ENCODE measurements at places on chromosomes 2 and 18.
A peak's percentile ranks its signal among the peaks of the same experiment; 100 is the strongest.

GRCh38 chr2:8870441-8870840 is 33.0 kb upstream of the KIDINS220 start:
- DNase-seq = no peak

DNA sequence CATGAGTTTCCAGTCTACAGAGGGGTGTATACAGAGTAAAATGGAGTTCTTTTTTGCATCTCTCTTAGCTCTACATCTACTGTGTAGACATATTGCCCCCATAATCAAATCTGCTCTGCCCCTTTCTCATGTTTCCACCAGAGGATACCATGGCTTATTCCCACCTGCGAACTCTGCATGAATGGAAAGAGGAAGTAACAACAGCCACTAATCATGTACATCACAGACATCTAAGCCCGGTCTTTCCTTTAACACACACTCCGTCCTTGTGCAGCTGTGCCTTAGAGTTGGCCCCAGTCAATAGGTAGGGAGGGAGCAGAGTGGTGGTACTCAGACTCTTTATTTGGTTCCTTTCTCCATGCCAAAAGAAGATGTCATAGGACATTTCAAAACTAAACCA is 147.3 kb upstream of the NRP2 start:
- no peak for DNase-seq

- DNase-seq = no peak
These were observed 44.0 kb downstream of the ARHGEF33 start for GRCh38 chr2:38933653-38934052.

- DNase-seq = no peak
These were observed 122.5 kb downstream of the FOXI3 start for GRCh38 chr2:88329815-88330603.

GRCh38 chr18:69638056-69638455 is 237.4 kb downstream of the DOK6 start:
- DNase-seq = no peak

DNA sequence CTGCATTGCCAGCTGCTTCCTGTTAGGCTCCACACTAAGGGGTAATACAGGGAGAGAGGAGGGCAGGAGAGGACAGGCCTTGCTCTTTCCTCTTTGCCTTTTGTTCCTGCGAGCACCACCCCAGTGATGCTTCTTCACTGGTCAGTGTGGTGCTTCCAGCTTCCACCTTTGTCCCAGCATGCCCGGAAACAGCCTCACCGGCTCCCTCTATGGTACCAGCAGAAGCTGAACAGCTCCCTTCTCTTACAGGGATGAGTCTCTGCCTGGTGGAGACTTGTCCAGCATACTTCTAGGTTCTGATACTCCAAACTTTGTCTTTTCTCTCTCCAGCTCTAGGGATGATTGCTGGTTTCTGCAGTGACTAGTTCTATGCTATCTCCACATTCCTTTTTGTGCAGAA is 413.3 kb downstream of the TSN start:
- DNase-seq = peak; percentile 29

DNA sequence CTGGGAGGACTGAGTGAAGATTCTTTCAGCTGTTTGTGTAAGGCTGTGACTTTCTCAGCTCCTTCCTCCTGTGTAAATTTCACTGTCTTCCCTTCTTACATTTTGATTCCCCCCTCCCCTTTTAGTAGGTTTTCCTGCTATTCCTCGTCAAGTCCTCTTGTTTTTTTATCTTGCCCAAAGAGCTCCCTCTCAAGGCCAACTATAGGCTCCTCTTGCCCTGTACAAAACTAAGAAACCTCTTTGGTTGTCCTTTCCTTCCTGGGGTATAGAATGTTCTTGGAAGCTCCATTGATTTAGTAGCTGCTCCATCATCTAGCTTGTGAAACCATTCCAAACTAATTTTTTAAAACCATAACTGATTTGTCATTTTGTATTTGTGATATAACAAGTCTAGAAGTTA is 7.3 kb downstream of the CCDC121 start:
- no peak for DNase-seq

GRCh38 chr2:241798081-241798630 is 10.8 kb upstream of the NEU4 start:
- DNase-seq = no peak

DNA sequence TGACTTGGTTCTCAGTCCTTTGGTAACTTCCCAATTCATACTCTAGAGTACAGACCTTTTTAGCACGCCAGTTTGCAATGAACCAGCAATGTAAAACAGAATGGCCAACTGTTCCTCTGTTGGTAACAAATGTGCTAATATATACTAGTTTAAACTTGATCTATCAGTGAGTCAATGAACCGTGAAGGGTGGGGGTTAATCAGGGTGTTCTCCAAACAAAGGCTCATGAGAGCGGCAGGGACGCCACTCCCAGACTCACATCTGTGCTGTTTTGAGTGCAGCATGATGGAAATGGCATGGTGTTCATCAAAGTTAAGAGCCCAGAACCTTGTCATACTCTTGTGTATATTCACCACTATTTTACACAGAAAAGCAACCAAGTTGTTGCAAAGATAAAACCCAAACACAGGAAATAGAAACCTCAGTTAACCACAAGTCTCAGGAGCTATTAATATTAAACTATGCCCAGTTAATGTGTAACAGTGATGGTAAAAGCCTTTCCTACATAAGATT is 70.3 kb downstream of the CERKL start:
- peak; percentile 94 for DNase-seq

- no peak for DNase-seq
These were observed 22.1 kb upstream of the TCF7L1 start for GRCh38 chr2:85110991-85111560.

DNA sequence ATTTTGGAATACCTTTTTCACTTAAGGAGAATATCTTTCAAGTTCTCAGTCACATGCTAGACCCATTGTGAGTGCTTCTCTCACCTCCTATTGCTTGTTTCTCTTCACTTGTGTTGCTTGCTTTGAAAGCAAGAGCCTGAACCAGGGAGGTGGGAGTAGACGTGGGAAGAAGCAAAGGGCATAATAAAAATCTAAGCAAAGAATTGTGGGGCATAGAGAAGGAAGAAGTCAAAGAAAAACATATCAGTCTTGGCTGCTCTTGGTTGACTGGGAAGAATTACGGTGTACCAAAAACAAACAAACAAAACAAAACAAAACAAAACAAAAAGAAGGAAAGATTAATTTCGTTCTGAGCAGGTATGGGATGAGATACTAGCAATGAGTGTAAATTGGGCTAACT is 48.9 kb upstream of the ACVR1 start:
- DNase-seq = no peak

DNA sequence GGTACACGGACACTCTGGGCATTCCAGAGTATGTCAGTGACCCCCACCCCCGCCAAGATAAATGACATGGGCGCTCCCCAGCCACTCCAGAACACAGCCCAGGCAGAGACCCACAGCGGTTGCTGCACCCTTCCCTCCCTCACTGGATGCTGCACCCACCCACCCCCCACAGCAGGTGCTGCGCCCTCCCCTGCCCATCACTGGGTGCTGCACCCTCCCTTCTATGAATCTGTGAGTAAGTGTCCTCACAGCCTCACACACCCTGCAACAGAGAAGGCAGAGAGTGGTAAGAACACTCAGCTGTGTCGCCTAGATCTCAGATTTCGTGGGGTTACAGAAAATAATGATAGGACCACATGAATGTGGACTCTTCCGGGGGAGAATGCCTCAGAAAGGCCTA is 23.5 kb downstream of the CHMP1B start:
- no peak for DNase-seq

GRCh38 chr2:189208254-189208653 is 28.7 kb upstream of the COL5A2 start:
- DNase-seq = no peak

DNA sequence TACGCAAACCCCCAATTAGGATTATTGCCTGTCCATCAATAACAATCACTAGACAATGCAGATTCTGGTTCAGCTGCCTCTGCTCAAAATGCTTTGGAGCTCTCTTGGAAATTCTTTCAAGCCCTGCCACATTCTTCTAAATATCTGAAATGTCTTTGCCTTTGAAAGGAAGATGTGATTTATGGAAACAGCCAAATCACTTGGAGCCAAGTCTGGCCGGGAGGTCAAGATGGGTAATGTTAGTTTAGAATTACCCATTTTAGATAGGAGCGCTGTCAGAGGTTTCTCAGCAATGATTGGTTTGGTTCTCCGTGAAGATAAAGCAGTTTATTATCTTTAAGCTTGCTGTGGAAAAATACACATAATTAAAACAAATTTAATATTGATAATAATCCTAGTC is 306.7 kb downstream of the SETBP1 start:
- no peak for DNase-seq

DNA sequence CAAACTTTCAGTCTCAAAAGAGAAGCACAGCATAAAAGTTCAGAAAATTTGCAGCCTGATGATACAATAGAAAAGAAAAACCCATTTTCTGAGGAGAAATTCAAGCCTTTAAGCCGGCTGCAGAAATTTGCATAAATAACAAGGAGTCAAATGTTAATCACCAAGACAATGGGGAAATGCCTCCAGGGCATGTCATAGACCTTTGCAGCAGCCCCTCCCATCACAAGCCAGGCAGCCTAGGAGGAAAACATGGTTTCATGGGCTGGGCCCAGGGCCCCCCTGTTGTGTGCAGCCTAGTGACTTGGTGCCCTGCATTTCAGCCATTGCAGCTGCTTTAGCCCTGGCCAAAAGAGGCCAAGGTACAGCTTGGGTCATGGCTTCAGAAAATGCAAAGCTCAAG is 54.1 kb upstream of the CAVIN2 start:
- DNase-seq = no peak

- peak; percentile 68 for DNase-seq
These were observed 16.8 kb upstream of the SRBD1 start for GRCh38 chr2:45627911-45628310.

DNA sequence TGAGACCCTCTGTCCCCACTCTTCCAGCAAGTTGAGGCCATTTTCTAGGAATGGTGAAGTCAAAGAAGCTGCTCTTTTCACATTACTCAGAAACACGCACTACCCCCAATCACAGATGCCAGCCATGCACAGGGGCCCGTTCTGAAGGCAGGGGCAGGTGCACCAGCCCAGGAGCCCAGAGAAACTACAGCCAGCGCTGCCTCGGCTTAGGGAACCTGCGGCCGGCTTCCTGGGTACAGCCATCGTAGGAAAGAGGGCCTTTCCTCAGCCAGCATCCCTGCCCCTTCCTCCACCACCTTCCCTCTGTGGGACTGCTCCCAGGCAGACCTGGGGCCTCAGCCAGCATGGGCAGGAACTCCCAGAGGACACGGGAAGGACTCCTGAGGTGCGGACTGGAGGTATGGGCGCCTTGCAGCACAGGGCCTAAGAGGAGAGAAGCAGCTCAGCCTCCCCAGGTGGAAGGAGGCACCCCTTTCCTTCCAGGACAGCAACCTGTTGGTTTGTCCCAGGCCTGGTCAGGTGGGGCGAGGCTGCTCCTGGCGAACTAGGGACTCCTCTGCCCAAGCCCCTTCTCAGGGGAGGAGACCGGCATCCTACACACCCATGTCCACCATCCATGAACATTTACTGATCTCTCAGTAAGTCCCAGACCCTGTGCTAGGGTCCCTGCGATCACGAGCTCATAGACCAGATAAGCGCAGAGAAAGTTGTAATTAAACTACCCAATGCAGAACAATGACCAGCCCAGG is 99.0 kb upstream of the ID2 start:
- no peak for DNase-seq

DNA sequence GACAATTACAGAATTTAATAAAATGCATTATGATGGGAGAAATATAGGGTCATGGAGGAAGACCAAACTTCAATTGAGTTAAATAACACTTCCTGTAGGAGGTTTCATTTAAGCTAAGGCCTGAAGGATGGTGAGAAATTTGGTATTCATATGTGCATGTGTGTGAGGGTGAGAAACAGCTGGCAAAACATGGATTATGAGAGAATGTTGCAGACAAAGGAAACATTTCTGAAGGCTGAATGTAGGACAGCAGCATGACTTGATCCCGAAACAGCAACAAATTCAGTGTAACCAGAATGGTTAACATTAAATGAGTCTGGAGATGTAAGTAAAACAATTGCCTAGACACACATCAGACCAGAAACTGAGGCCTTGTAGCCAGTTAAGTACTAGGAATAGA is 630.8 kb downstream of the NR4A2 start:
- DNase-seq = no peak

DNA sequence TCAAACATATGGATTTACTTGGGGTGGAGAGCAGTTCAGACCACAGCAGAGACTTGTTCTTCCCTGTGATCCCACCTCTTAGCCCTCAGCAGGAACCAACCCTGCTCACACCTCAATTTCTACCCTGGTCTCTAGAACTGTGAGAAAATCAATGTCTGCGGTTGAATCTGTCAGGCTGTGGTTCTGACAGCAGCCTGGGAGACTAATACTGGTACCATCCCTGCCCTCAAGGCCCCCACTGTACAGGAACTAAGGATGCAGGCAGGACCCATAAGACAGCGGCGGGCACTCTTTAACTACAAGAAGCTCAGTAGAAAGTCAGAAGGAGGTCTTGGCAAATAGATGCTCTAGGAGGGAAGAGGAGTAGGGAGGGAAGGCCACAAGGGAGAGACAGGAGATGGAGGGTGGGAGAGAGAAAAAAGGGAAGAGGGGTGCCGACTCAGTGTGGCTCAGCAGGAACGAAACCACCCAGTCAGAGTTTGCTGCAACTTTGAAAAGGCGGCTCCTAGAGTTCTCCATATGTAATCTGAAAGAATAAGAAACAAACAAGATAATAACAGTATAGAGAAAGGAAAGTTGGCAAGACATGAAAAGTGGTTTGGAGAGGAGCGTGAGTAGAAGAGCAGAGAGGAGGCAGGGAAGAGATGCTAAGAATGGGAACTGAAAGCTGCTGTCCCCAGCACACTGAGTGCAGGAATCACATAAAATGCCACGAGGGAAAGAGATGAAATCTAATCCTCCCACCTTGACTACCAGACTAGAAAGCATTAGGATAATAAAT is 323.9 kb upstream of the ID2 start:
- no peak for DNase-seq

- no peak for DNase-seq
These were observed 35.4 kb downstream of the BARD1 start for GRCh38 chr2:214774108-214774507.

GRCh38 chr18:61093965-61094364 is 239.3 kb upstream of the CDH20 start:
- no peak for DNase-seq

- DNase-seq = no peak
These were observed 40.0 kb upstream of the BIN1 start for GRCh38 chr2:127146820-127147502.

GRCh38 chr2:180583441-180584140 is 396.8 kb upstream of the UBE2E3 start:
- no peak for DNase-seq

DNA sequence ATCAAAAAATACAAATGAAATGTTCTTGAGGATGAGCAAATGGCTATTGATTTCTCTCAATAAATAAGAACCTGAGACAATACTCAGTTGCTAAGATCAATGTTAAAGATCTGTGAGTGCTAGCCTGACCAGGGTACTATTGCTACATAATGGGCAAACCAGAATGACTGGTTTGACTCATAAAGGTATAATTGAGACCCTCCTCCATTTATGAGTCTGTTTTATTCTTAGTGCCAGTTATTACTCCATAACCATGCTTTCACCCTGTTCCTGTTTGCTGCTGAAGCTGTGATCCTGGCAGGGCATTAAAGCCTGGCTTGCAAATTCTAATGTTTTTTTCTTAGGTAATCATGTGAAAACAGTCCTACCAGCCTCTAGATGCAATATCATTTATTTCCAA is 56.6 kb upstream of the PPM1B start:
- DNase-seq = no peak

- no peak for DNase-seq
These were observed 133.7 kb downstream of the KLHL29 start for GRCh38 chr2:23518481-23519333.

- DNase-seq = peak; percentile 81
These were observed 34.6 kb downstream of the TGFBRAP1 start for GRCh38 chr2:105294844-105295481.

All from ACHN (cell line).